ENCODE measurements at places on chromosomes 16 and 17.
A peak's percentile ranks its signal among the peaks of the same experiment; 100 is the strongest.

- no peak for DNase-seq
Measured at GRCh38 chr17:68344701-68345136, 53.4 kb downstream of the ARSG start.

GRCh38 chr17:77147357-77147801 lies 6.6 kb downstream of the SEC14L1 start:
- DNase-seq = no peak

- DNase-seq = no peak
Measured at GRCh38 chr17:12429116-12429515, 236.6 kb upstream of the MYOCD start.

- DNase-seq = no peak
Measured at GRCh38 chr17:31574458-31574857, 183.0 kb downstream of the RAB11FIP4 start.

GRCh38 chr16:20956319-20956718 lies 55.7 kb downstream of the LYRM1 start:
- no peak for DNase-seq

DNA sequence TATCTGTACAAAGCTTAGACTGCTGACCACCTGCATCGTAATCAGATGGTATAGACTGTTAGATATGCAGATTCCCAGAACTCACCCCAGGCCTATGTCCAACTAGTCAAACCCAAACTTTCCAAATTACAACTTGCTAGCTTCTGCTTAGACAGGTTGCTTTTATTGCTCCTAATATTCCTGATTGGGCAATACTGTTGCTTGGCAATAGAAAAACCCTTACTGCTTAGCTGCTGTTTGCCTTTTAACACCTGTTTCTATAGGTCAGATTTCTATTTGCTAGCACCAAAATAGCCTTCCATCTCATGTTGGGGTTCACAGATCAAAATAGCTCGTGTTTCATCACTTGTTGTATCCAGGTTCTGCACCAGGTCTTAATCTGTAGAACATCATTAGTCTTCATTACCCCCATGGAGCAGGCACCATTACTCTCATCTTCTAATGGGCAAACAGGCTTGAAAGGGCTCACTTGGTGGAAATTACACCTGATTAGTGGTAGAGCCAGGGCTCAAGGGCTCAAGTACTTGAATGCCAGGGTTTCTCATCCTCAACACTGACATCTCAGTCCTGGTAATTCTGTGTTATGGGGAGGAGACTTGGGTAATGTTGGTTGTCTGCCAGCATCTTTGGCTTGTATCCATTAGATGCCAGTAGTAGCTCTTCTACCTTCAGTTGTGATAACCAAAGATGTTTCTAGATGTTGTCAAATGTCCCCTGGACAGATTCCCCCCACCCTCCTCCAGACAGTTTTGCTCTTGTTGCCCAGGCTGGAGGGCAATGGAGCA lies 2.7 kb downstream of the ZP2 start:
- no peak for DNase-seq

GRCh38 chr16:85014311-85014710 lies 3.0 kb upstream of the ZDHHC7 start:
- no peak for DNase-seq

DNA sequence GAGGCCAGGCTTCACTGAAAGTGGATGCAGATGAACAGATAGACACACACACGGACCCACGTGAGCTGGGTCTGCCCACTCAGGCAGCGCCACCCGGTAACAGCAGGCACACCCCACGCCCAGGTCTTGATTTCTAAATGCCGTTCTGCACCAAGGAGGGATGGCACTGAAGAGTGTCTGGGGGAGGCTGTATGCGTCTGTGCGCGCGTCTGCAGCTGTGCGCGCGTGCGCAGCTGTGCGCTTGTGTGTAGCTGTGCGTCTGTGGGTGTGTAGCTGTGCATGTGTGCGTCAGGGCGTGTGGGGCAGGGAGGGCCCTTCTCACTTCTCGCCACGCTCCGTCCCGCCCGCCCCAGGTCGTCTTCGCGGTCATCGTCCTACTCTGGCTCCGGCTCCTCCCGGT lies 15.5 kb upstream of the IL17C start:
- no peak for DNase-seq

- no peak for DNase-seq
Measured at GRCh38 chr17:8696906-8697305, 47.7 kb downstream of the CCDC42 start.

DNA sequence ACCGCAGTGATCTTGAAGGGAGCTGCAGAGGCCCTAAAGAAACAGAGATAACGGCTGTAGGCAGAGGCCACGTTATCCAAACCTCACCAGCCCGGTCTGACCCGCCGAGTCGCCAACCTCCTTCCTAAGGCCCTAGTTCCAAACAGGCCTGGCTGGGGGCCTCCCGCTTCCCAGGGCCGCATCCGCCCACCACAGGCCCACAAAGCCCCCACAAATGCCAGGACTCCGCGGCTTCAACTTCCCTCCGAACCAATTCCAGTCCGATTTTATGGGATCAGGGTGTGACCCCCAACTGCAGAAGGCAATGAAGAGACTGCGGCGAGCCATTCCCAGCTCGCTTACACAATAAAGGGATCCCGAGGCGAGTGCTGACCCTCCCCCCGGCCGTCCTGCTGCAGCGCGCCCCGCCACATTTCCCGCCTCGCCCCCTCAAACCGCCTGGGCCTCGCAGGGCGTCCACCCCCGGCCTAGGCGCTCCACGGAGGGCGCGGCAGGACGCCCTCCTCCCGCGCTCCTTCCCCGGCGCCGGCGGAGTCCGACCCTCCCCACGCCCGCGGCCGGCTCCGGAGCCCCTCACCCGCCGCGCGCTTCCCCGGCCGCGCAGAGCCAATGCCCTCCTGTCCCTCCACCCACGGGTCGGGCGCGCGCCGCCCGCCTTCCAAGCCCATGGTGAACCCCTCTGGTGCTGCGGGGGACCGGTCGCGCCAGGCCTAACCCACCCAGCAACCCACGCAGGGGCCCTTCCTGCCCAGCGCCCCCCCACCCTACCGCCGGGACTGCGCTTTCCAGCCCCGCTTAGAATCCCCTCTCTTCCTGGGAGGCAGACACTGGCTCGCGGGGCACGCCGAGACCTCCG lies 926 bp downstream of the MYH10 start:
- peak; percentile 46 for DNase-seq

DNA sequence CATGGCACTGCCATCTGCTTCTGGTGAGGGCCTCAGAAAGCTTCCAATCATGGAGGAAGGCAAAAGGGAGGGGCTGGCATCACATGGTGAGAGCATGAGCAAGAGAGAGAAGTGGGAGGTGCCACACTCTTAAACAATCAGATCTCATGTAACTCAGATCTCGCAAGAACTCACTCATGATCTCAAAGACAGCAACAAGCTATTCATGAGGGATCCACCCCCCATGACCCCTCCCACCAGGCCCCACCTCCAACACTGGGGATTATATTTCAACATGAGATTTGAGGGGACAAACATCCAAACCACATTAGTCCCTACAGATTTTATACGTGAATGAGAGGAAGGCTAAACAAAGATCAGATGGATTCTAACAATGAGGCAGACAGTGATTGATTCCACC lies 8.9 kb upstream of the TMEM132E start:
- DNase-seq = no peak
